NCI-H187 treated with DMSO at 0.1 percent for 48 hours (cell line): ENCODE measurements at places on chromosomes 16 and 17.
A peak's percentile ranks its signal among the peaks of the same experiment; 100 is the strongest.

DNA sequence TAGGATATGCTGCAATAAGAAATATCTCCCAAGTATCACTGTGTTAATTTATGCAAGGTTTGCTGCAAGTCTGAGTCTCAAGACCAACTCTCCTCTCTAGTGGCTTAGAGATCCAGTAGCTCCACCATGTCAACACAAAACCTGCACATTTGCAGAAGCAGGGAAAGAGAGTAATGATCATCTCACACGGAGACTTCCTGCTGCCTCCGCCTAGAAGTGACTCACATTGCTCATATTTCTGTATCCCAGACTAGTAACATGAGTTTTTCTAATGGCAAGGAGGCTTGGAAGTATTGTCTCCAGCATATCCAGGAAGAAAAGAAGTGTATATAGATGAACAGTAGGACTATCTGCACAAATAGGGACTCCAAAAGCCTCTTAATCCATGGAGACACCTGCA lies 15.0 kb upstream of the IRX6 start:
- no peak for DNase-seq

- no peak for DNase-seq
These were observed 344.6 kb downstream of the SOX9 start for GRCh38 chr17:72465191-72466024.

- DNase-seq: no peak
These were observed 10.7 kb upstream of the MEAK7 start for GRCh38 chr16:84514874-84515835.

DNA sequence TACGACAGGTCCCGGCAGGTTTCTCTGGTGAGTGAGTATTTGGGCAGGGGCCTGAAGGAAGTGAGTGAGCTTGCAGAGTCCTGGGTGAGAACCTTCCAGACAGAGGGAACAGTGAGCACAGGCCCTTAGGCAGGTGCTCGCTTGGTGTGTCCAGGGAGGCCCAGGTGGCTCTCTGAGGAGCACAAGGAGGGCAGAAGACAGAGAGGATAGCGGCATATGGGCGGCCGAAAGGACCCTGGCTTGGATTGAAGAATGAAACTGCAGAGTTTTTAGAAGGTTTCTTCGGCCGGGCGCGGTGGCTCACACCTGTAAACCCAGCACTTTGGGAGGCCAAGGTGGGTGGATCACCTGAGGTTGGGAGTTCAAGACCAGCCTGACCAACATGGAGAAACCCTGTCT lies 6.7 kb downstream of the DRG2 start:
- DNase-seq: no peak

DNA sequence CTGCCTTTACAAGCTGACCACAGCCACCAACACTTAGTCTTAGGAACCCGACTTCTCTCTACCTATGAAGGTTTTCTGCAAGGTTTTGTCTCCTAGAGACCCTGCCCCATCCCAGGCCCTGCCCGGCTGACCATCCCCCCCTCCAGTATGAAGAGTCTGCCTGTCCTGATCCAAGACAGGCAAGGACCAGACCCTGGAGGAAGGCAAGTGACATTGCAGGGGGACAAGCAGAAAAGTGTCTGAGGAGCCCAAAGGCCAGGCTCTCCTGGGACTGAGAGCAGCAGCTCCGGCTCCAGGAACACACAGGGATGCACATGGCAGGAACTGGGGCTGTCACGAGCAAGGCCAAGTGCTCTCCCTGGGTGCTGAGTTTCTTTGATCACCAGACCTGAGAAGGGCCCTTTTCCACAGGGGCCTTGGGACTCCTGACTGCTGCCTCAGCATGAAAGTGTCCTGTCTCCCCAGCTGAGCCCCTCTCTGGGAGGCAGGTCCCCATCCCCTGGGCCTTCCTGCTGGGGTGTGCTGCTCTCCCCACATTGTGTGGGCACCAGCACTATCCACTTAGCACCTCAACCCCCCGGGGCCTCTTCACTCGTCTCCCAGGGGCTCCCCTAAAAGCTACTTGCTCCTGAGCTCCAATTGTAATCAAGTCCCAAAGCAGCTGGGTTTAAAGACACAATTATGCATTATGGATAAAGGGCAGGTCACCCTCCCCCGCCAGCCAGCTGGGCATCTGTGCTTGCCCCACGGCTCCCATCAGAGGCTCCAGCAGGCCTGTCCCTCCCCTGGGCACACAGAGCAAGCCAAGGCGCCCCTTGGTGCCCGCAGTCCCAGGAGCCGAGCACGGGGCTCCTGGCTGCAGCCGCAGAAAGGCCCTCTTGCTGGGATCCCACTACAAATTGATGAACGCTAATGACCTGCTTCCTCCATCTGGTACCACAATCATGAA lies 11.6 kb upstream of the CACNG4 start:
- DNase-seq: no peak

- DNase-seq: no peak
These were observed 4.0 kb downstream of the WBP2 start for GRCh38 chr17:75850928-75851692.

DNA sequence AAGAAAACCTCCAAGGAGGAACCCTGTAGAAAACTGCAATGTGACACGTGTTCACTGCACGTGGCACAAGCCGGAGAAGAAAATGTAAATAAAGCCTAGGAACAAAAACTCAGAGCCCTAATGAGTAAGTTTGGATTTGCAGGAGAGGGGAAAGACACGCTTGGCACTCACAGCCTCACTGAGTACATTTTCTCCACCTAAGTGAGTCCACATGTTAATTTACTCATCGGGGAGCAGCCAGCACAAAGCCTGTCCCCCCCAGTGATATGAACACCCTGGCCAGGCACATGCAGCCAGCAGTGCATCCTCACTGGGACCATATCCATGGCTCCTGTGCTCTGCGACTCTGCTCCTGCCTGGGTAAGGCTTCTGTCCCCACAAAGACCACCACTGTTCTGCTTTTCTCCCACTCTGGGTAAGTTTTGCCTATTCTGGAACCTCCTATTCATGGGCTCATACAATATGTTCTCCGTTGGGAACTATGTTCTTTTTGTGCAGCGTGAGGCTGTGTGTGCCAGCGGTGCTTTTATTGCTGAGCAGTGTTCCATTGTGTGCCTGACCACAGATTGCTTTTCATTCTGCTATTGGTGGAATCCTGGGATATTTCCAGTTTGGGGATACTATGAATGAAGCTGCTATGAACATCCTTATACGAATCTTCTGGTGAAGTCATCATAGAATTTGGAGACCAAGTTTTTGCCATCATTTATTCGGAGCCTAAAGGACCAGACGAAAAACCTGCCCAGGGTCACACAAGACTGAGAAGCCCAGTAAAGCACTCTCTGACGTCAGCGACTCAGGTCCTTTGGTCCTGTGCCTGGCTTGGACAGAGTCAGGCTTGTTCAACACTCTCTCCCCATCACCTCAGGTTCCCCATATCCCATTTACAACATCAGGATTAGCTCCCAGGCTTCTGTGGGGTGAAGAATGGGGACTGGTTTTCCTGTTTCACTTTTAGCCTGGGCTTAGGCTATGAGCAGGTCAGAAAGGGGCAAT lies 53.3 kb downstream of the RNF112 start:
- DNase-seq: no peak

GRCh38 chr16:31331141-31331764 lies 23.7 kb upstream of the ITGAX start:
- DNase-seq: no peak

DNA sequence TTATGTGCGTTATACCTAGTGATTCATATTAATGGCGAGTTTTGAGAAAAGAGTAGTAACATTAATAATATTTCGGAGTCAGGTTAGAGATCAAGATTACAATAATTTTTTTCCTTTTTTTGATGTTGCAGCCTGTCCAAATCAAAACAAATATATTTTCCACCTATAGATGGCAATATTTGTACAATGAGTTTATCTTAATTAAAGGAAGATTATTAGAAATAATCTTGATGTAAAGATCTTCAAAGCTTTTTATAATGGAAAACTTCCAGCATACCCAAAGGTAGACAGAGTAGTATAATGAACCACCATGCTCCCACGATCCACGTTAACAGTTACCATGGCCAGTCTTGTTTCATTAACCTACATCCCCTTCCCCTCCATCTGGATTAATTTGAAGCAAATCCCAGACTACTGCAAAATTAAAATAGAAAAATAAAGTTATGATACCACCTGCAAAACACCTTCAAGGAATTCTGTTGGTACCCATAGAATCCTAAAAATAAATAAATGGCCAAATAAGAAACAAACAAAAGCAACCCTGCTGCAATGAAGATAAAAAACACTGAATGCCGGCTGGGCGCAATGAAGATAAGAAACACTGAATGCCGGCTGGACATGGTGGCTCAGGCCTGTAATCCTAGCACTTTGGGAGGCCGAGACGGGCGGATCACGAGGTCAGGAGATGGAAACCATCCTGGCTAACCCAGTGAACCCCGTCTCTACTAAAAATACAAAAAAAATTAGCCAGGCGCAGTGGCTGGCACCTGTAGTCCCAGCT lies 46.5 kb upstream of the GINS3 start:
- no peak for DNase-seq

DNA sequence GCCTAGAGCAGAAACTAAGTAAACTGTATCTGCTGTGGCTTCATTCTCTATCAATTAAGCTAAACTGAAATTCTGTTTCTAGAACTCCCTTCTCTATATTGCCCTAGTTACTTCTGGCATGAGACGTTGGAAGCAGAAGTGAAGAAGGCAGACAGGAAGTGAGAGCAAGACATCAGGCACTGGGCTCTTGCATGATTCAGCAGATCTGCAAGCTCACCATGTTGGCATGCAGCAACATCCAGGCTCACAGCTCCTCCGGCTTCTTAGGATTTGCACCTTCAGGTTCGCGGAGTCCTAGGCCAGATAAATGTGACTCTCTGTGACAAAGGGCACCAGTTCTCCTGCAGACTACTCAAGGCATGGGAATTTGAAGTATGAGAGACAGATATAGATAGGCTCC lies 148.3 kb downstream of the CDH8 start:
- no peak for DNase-seq

DNA sequence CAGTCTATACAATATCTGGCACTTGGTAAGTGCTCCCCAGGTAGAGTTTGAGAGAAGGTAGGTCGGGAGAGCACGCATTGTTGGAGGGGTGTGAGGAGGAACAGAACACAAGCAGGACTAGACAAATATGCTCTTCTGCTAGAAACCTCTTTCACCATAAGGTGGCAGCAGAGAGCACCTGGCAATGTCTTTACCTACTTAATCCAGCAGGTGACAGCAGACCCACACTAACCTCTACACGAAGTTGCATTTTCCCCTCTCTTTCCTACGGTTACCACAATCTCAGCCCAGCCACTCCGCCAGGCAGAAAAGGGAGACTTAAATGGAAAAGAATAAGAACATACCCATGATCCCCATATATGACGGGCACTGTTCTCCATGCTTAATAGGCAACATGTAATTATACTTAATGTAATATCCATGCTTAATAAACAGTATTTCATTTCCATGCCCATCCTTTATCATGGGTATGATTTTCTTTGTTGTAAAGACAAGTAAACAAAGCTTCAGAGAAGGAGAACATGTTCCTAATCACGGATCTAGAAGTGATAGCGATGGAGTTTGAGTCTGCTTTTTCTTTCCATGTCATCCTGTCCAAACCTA lies 55.1 kb upstream of the CCL2 start:
- DNase-seq: peak; percentile 82

DNA sequence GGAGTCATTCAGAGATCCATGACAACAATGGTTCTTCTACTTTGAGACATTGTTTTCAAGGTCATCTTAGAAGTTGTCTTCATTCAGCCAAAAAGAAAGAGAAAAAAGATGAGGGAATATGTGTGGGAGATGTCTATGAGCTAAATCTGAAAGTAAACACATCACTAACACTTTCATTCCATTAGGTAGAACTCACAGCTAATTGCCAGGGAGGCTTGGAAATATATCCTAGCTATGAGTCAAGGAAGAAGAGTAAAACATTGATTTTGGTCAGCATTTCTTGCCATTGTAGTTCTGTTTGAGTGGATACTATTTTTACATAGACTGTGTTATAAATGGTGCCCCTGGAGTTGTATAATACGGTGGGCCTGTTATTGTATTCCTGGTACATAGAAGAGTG lies 316.4 kb upstream of the MYOCD start:
- no peak for DNase-seq

- no peak for DNase-seq
These were observed 2.7 kb downstream of the PLEKHH3 start for GRCh38 chr17:42673885-42674754.

DNA sequence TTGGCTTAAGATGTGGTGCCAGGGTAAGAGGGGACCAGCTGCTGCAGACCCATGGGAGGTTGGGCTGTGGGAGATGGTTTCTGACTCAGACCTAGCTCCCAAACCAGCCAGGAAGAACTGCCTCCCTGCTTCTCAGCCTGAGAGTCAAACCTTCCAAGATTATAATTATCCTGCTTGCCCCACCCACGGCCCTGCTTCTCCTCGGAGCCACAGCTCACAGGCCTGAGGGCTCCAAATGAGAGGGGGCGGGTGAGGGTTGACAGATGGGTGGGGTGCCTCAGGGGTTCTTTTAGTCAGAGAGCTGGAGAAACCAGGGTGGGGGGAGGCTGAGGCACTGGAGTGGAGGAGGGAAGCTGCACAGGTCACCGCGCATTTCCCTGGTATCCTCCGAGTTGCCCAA lies 28.7 kb upstream of the GRIN2A start:
- DNase-seq: no peak

- DNase-seq: no peak
These were observed 15.9 kb downstream of the CHMP1A start for GRCh38 chr16:89641458-89642119.

DNA sequence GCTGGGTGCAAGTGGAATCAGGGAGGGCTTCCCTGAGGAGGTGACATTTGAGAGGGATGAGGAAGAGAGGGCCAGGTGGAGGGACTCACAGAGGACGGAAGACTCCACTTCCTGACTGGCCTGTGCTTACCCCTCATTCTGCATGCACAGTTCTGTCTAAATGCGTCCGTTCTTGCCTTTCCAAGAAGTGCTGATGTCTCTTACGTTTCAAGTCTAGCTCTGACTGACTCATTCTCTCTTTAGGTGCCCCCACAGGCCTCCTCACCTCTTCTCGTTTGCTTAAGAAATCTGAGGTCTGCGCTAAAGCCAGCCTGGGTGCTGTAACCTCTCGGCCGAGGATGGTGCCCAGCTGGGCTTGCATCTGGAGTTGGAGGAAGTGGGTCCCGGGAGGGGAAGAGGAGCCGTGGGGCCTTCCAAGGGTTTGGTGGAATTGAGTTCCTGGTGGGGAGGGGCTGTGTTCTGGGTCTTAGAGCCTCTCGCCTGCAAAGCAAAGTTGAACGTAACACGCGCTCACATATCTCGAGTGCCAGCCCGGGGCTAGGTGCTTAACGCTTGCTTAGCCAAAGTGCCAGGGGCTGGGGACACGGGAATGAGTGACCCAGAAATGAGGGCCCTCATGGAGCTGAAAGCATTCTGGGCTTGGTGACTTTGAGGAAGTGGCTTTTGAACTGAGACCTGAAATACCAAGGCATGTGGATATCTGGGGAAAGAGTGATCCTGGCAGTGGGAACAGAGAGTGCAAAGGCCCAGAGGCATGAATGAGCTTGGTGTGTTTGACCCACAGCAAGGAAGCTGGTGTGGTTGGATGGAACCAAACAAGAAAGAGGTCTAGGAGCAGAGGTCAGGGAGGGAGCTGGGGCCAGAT lies 4.8 kb downstream of the IL4R start:
- DNase-seq: no peak
